Activated CD4-positive, alpha-beta memory T cell treated with anti-CD3 and anti-CD28 coated beads, Interleukin-2, amount 10 ng/mL, durations not matched to agents 7 days and 5 days (primary cell): ENCODE measurements at places on chromosomes 16 and 17. TPM values are rescaled to one million over a fixed set of nuclear protein-coding genes. Genes with fewer than 3 reads are reported as not detected.

KRTAP4-6 gene
- not detected for total RNA-seq

MRPS23 gene
- total RNA-seq = 30.8 TPM

NPIPA5 gene
- total RNA-seq = 19.9 TPM

SLC5A11 gene
- total RNA-seq = not detected

IL4R gene
- 268 TPM for total RNA-seq

TP53TG3C gene
- total RNA-seq = not detected

CHST4 gene
- total RNA-seq = not detected

ADAMTS18 gene
- total RNA-seq = not detected

FNDC8 gene
- not detected for total RNA-seq

FBXL19 gene
- 25.8 TPM for total RNA-seq

ADAD2 gene
- not detected for total RNA-seq

CD79B gene
- total RNA-seq = 48.6 TPM

MEIOB gene
- total RNA-seq = not detected

CYBA gene
- 580 TPM for total RNA-seq

STARD3 gene
- total RNA-seq = 73.7 TPM

MYOCD gene
- not detected for total RNA-seq

FOXL1 gene
- not detected for total RNA-seq

WNT3 gene
- not detected for total RNA-seq

MFSD6L gene
- total RNA-seq = not detected

BCL6B gene
- total RNA-seq = 0.88 TPM

KCNH4 gene
- 0.05 TPM for total RNA-seq

TP53TG3 gene
- total RNA-seq = not detected
